ENCODE measurements at places on chromosomes 4 and X.

GRCh38 chrX:10032147-10032546, 65.0 kb downstream of the CLDN34 start:
- no peak for DNase-seq

DNA sequence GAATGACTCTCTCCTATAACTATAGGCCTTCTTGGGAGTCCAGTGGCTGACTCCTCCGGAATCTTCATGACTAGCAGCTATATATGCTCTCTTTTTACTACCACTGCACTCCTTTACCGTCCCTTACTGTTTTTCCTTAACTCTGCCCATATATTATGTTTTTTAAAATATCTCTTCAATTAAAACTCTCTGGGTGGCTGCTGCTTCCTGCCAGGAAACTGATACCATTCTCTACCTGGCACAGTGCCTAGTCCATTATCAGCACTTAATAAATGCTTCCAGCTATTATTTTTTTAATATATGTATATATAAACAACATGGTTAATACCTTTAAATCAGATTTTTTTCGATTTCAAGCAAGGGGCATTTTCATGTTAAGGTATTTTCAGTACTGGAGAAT, 136.6 kb upstream of the FAM47B start:
- no peak for DNase-seq

GRCh38 chrX:3184176-3184930, 143.1 kb downstream of the ARSF start:
- DNase-seq: peak; percentile 94

GRCh38 chrX:386239-386767, 404 bp downstream of the PPP2R3B start:
- DNase-seq: no peak

DNA sequence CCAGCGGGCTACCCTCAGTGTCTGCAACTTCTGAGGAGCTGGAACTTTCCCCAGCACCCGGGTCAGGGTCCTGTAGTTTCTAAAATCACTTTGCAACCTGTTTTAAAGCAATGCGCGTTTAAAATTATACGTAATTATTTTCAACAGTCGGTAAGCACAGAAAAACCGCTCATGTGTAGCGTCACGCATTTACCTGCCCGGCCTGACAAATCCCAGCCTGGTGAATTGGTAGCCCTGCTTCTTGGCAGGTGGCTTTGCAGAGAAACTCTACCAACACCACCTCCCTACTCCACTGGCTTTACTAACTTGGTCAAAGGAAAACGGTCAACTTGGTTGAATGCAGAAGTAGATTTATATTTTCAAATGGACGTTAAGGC, 640 bp downstream of the BANK1 start:
- no peak for DNase-seq

GRCh38 chr4:89725268-89725667, 111.7 kb downstream of the SNCA start:
- DNase-seq: no peak

DNA sequence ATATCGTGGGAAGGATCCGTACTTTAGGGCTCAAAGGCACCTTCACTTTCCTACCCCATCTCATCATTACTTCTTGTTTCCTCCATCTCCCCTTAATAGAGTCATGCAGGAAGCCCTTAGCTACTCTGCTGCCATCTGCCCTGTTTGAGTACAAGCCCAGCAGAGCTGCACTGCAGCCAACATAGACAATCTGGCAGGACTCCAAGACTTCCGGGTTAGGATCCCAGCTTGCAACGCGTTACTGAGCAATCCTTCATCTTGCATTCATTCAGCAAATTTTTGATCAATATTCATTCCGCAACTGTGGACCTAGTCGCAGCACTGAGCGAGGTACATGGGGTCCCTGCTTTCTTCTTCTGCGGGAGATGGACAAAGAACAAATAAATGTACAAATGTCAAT, 344.9 kb downstream of the BCOR start:
- DNase-seq: no peak

GRCh38 chr4:46491455-46491854, 101.5 kb upstream of the GABRA2 start:
- no peak for DNase-seq

DNA sequence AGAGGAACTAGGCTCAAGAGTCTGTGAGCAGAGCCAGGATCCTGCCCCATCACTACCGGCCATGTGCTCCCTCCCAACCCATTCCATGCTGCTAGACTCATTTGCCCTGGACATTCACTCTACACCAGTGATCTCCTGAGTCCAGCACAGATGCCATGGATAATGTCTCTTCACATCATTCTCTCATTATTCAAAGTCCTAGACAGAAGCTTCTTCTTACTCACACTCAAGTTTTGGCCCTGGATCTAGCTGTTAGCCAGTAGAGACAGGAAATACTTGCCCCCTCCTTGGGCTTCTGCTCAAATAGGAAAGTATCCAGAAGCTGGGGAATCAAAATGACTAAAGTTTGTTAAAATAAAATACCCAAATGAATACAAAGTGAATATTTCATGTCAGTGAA, 266.8 kb upstream of the LDB2 start:
- peak; percentile 62 for DNase-seq

DNA sequence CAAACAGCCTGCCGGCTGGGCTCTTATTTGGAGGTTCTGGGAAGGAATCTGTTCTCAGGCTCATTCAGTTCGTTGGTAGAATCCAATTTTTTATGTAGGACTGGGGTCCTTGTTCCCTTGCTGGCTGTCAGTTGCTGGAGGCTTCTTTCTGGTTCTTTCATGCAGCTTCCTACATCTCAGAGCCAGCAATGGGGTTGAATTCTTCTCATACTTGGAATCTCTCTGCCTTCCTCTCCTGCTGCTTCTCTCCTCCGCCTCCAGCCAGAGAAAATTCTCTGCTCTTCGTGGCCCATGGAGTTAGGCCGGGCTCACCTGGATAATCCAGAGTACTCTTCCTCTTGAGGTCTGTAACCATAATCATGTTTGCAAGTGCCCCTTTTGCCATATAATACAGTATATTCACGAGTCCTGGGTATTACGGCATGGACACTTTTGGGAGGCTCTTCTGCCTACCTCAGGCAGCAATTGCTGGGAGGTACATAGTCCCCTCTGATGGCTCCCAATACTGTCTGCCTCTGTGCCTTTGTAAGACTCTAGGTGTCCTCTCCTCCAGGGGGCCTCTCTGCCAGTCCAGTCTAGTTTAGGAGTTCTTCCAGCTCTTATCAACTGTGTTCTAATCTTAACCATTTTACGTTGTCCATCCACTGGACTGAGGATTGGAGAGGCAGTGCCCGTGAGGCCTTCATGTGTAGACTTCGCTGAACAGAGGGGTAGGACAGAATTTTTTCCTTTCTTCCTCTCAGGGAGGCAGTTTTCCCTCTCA, 2.2 kb downstream of the TRMT44 start:
- no peak for DNase-seq

DNA sequence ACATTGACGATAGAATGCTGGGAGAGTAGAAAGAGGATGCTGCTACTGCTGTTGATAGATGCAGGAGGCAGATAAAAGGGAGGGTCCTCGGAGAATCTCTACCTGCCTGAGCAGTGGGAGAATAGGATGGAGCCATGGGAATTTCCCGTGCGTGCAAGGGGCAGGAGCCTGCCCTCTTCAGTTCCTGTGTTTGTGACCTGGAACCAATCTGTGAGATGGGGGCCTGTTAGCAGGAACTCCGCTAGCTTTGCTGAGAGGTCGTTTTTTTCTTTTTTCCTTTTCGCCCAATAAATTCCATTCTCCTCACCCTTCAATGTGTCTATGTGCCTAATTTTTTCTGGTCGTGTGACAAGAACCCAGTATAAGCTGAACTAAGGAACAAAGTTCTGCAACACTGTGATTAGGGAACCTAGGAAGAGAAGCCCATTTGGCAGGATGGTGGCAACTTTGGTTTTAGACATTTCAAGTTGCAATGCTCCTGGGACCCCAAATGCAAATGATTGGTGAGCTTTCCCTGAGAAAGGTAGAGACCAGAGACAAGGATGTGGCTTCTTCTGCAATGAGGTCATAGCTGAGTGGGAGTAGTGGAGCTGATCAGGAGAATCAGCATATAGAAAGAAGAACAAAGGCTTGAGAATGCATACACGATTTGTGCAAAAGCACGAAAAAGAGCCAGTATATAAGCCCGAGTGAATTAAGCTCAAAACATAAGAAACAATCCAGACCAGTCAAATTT, 23.9 kb downstream of the SLC39A8 start:
- DNase-seq: no peak

- DNase-seq: no peak
These were observed 152.9 kb downstream of the POLA1 start for GRCh38 chrX:24846550-24847150.

GRCh38 chrX:132034648-132035047, 11.5 kb downstream of the STK26 start:
- no peak for DNase-seq

- DNase-seq: no peak
These were observed 1400.4 kb upstream of the PCDH7 start for GRCh38 chr4:29319663-29320340.

DNA sequence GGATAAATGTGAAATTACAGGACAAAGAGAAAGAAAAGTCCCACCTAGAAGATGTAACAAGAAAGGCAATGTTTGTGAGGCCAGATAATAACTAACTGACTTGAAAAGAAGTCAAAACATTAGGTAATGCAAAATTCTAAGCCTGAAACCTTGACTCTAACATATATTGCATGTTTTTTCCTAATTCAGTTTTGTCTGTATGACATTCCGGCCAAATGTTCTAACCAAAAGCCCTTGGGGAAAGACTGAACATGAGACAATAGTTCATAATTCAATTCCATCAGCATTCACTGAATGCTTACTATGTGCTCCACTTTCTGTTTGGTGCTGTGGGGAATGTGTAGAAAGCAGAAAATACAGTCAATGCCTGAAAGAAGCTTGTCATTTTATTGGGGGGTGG, 84.8 kb upstream of the PLAC1 start:
- DNase-seq: no peak

- DNase-seq: no peak
These were observed 3.3 kb upstream of the PORCN start for GRCh38 chrX:48505481-48505880.

DNA sequence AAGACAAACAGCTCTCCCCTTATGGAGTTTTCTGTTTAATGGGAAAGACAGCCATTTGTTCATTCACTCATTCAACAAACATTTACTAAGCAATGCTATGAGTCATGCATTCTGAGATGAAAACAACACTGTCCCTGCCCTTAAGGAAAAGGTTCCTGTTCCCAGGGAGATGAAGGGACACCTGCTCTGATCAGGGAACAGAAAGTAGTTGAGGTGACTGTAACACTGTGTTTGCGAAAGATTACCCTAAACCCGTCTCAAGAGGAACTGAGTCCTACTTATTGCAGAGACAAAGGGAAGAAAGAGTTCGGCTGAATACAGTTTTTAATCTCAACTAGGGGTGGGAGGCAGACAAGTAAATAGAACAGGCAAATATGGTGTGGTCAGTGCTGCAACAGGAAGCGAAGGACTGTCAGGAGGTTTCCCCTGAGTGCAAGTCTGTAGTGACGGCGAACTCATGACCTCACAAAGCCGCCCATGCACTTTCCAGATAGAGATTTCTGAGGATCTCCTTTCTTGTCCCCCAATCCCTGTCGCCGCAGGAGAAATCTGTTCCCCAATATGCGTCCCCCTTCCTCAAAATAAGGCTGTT, 712 bp downstream of the STX18 start:
- DNase-seq: no peak

GRCh38 chrX:72395237-72395636, 89.5 kb upstream of the CITED1 start:
- DNase-seq: no peak

GRCh38 chrX:153706799-153707198, 17.4 kb downstream of the BCAP31 start:
- DNase-seq: no peak

- no peak for DNase-seq
These were observed 63.9 kb upstream of the HOPX start for GRCh38 chr4:56745042-56745441.

DNA sequence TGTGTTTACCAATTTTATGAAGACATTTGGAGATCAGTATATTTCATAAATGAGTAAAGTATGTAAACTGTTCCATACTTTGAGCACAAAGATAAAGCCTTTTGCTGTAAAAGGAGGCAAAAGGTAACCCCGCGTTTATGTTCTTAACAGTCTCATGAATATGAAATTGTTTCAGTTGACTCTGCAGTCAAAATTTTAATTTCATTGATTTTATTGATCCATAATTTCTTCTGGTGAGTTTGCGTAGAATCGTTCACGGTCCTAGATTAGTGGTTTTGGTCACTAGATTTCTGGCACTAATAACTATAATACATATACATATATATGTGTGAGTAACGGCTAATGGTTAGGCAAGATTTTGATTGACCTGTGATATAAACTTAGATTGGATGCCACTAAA, 1.9 kb downstream of the FMR1 start:
- DNase-seq: no peak

DNA sequence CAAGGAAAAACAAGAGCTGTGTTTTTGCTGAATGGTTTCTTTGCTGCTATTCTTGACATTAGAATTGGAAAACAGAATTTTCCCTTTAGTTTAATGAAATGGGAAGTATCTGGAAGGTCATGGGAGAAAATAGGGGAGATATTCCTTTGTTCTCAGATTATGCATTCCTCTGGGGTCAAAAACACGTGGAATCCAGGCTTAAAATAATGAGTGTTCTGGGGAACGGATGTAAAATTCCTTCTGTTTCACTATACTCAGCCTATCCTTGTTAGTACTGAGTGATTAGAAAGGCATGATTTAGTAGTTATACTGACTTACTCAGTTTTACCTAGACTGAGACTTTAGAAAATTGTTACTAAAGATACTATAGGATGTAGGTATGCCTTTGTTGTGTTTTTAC, 107.3 kb downstream of the ARHGAP10 start:
- no peak for DNase-seq

DNA sequence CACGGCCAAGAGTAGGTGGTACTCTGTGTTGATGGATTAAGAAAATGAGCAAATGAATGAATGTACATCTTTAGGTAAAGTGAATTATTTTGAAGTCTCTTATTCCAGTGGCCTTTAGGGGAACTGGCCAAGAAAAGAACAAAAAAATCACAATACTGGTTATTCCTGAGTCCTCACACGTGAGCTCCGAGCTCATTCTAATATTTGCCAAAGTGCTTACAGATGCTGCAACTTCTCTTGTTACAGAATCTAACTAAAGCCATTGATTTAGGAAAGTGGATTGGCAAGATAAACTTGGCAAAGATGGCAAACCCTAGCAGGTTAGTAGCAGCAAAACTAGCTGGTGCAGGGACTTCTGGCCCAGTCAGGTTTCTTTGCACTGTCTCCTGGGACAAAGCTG, 37.6 kb downstream of the IDS start:
- DNase-seq: no peak

DNA sequence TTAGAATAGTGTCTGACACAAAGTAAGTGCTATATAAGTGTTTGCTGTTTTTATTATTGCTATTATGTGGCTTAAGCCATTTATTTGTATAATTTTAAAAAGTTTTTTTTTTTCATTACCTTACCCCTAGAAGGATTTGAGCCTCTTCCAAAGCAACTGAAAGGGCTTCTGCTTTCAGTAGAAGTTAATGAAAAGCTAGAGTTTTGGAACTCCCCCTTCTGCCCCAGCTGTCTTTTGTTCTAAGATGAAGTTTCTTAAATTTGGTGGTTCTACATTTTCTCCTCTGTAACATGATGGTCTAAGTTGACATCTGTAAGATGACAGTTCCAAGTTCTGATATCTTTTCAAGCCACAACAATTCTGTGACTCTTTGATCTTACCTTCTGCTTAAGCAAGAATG, 30.3 kb downstream of the FHIP1A start:
- DNase-seq: no peak

- DNase-seq: no peak
These were observed 106.7 kb downstream of the ARHGAP6 start for GRCh38 chrX:11558972-11559371.

- DNase-seq: no peak
These were observed 7.8 kb upstream of the AKAP14 start for GRCh38 chrX:119887721-119888425.

GRCh38 chrX:106780664-106781377, 21.7 kb upstream of the TBC1D8B start:
- no peak for DNase-seq

- no peak for DNase-seq
These were observed 273.9 kb downstream of the AFF2 start for GRCh38 chrX:148774276-148774675.
